ENCODE measurements at places on chromosomes 5 and 9. TPM values are rescaled to one million over a fixed set of nuclear protein-coding genes. Genes with fewer than 3 reads are reported as not detected.

The LHX3 gene
- total RNA-seq, result not detected

The PCYOX1L gene
- 10.5 TPM for total RNA-seq

The SPINK5 gene
- 4.3 TPM for total RNA-seq

The TNC gene
- total RNA-seq, result 329 TPM

The MARCOL gene
- total RNA-seq, result not detected

DNA sequence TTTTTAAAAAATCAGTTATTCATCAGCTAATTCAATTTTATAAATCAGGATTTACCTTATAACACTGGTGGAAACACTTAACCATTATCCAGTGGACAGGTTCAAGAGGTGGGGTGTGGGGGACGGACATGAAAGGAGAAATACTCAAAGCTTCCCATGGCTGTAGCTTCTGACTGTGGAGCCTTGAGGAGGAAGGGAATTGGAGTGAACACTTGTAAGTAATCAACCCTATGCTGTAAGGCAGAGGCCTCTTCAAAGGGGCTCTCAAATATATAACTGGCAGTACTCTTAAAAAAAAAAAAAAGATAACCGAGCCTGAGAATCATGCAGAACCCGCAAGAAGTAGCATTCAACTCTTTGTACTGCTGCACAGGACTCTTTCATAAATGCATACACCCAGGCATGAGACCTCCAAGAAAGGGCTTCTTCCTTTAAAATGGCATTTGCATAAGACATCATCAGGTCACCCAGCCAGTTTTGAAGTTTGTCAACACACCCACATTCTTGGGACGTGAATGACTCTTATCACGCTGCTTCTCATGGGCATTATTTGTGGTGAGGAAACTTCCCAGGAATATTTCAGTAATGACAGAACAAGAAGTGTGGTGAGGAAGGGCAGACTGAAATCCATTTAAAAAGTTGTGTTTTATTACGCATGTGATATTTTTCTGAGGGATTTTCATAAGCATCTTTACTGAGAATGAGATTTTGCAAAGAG lies 8.1 kb downstream of the OSMR start:
- no peak for DNase-seq

DNA sequence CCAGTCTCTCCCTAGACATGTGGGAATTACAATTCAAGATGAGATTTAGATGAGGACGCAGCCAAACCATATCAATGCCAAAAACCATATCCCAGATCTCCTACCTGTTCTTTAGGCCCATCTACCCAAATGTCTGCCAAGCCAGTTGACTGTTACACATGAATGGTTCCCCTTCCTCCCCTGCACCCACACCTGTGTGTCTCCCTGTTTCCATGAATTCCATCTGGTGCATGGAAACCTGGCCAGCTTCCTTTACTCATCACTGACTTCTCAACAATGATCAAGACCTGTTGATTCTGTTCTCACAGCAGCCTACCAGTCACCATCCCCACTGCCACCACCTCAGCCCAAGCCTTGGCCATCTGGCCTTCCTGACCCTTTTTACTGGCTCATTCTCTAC lies 222.7 kb downstream of the NR3C1 start:
- DNase-seq, result no peak

- no peak for DNase-seq
These were observed 52.3 kb upstream of the CTSL start for GRCh38 chr9:87673446-87674120.

DNA sequence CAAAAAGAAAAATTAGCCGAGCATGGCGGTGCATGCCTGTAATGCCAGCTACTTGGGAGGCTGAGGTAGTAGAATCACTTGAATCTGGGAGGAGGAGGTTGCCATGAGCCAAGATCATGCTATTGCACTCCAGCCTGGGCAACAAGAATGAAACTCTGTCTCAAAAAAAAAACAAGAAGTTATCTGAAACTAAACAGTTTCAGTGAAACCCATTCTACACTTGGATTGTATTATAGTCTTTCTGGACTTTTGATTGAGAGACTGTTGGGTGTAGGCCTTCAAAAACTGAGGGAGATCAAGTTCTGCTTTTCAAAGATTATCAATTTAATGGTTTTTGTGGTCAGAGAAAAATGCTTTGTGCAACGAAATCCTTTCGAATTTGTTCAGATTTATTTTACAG lies 34.6 kb upstream of the SPINK5 start:
- DNase-seq, result no peak

DNA sequence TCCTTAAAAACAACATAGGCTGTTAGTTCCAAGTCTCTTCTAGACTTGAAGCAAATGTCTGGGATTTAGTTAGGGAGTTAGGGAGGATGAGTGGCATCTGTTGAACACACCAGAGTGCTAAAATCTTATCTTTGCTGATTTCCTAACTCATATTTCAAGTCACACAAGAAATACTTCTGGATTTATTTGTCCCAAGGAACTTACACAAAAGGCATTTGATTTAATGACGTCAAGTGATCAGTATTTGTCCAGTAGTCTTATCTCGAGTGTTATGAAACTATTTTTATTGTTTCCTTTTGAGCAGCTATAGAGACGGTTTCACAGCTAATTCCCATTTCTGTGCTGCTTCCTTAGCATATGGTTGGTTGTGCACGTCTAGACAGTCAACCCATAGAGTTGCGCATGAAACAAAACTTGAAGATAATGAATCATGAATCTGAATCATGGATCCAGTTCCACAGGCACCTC lies 140.5 kb upstream of the TUT7 start:
- no peak for DNase-seq

GRCh38 chr5:172144291-172144815 lies 43.7 kb downstream of the STK10 start:
- no peak for DNase-seq

DNA sequence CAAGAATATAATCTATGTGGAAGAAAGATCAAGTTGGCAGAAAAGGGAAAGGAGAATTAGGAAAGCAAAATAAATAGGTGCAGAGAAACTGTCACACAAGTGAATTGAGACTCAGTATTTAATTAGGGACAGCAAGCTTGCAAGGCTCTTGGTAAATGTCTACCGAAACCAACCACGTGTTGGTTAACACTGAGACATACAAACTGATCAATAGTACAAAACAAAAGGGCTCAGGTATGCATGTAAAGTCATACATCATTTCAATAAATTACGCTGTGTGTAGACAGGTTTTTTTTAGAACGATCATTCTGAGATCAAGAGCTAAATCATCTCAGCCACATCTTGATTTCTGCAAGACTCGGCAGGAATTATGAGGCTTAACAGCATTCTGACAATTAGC lies 225.4 kb downstream of the EBF1 start:
- DNase-seq, result no peak

DNA sequence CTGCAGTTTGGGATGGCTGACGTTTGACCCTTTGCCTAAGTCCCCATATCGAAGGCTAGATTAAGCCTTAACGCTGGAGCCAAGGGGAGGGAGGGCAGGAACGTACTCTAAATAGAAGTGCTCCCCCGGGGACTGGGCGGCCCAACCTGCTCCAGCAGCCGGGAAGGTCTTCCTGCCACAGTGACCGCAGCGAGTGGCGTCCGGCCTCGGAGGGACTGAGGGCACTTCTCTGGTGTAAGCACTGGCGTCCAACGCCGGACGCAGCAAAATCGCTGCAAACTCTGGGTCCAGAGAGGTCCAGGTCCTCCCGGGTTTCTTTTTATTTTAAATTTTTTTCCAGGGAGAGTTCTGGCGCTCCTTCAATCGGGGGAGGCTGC lies 505 bp upstream of the ACER2 start:
- no peak for DNase-seq

All from left lung (tissue), 14 donors.